Activated T-cell treated with anti-CD3 and anti-CD28 coated beads, Interleukin-2, amount 50 U/mL, for 72 hours (primary cell): ENCODE measurements at places on chromosomes 3 and 15.
A peak's percentile ranks its signal among the peaks of the same experiment; 100 is the strongest.

GRCh38 chr15:101115786-101116680 lies 135.8 kb downstream of the CHSY1 start:
- no peak for DNase-seq

DNA sequence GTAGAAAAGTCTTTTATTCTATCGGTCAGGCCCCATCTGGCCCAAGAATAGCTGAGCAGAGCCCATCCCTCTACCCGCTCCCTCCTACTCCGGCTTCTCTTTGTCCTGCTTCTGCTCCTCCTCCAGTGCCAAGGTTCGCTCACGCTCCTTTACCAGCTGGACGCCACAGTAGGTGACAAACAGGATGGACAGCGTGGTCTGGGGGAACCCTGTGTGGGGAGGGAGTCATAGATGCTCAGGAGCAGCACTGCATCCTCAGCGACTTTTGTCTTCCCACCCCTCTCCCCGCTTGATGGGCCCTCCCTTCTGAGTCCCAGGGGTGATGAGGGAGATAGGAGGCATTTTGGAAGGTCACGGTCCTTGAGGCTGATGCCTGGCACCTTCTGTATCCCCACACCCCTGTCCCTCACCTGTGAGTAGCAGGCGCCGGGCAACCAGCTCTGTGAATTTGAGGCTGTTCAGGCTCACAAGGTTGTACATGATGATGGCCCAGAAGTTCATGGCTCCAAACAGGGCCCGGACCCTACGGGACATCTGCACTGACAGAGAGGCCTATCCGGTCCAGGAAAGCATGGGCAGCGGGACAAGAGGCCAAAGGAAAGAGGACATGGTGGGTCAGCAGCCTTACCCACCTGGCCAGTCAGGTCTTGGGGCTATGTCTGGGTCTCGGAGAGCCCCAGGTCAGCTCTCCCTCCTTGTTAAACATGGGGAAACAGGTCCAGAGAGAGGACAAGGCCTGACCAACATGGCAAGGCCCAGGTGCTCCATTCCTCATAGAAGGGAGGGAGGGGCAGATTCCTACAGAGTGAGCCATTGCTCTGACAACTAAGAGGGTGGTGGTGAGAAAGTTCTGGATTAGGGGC lies 7.6 kb downstream of the KLHL40 start:
- DNase-seq, result no peak

DNA sequence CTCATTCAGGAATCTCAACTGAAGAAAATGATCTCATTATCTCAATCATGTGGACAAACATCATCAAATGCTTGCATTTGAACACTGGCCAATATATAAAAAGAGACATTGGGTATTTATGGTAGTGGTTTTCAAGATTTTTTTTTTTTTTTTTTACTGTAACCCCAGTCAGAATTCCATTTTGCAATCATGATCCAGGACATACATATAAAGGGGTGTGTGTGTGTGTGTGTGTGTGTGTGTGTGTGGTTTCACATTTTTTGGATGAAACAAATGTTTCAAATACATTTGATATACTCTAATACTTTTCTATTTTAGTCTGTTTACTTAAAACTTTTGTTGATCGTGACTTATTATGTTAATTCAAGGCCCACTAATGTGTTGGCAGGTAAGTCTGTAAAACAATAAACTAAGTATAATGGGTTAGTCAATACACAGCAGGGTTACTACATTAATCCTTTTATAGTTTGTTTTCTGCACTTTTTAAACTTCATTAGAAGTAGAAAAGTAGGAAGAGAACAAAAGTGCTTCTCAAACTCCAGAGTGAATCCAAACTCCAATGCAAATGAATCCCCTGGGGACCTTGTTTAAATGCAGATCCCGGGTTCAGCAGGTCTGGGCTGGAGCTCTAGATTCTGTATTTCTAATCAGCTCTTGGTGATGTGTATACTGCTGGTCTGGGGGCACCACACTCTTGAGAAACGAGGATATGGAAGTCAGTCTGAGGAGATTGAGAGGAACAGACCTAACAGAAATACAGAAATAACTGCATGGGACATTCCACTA lies 17.6 kb downstream of the THRB start:
- no peak for DNase-seq

- no peak for DNase-seq
Measured at GRCh38 chr15:60400944-60401343, 3.2 kb upstream of the ANXA2 start.

- DNase-seq, result no peak
Measured at GRCh38 chr3:155015776-155016436, 64.2 kb upstream of the MME start.

GRCh38 chr3:131217296-131217741 lies 164.3 kb upstream of the NUDT16 start:
- DNase-seq, result no peak

DNA sequence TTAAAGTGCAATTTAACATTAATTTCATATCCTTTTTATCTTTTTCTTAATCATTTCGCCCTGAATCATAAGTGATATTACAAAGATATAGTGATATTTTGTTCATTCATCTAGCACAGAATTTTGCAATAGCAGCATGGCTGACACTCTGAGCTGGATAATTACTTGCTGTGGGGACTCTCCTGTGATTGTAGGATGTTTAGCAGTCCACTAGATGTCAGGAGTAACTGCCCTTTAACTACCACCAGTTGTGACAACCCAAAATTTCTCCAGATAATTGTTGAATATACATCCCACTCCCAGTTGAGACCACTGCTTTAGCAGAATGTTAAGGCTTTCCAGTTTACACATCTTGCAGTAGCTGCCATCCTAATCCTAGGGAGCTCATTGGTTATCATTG lies 196.8 kb upstream of the MBNL1 start:
- DNase-seq, result no peak

DNA sequence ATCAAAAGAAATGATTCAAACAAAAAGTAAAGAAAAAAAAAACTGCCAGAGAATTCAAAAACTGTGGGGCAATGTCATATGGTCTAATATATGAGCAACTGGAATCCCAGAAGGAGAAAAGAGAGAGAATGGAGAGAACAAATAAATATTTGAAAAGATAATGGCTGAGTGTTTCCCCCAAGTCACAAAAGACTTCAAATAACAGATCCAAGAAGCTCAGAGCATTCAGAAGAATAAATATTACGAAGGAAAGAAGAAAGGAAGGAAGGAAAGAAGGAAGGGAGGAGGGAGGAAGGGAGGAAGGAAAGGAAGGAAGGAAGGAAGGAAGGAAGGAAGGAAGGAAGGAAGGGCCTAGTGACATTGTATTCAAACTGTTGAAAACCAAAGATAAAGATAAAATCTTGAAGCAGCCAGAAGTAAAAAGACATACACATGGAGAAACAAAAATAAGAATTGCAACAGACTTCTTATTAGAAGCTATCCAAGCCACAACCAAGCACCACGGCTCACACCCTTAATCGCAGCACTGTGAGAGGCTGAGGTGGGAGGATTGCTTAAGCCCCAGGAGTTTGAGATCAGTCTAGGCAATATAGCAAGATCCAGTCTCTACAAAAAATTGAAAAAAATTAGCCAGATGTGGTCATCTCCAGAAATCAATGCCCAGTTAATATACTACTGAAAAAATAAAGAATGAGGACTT lies 118.9 kb upstream of the IGSF10 start:
- DNase-seq, result no peak

DNA sequence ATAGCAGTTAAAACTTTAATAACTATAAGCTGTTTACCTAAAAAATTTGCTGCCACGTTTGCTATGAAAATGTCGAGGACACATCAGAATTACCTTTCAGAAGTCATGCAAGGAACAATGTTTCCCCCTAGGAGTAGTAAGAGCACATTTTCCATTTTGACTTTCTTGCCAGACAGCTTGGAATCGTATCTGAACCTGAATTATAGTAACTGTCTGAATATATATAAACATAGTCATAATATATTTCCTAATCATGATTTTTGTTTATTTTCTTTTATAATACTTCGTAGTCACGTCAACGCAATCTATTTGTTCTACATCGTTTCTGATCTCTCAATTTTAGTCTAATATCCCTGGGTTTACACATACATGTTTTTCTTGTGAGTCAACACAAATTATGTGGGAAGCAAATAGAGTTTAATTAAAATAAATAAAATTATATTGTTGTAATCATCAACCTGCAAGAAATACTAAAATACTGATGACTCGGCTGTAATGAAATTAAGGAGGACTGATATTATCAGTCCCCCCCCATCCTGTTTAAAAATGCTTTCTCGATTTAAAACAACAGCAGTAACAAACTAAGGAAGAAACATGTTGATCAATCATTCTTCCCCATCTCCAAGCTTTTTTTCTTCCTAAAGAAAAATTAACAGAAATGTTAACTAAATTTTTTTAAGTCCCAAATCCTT lies 78.4 kb downstream of the MME start:
- no peak for DNase-seq

DNA sequence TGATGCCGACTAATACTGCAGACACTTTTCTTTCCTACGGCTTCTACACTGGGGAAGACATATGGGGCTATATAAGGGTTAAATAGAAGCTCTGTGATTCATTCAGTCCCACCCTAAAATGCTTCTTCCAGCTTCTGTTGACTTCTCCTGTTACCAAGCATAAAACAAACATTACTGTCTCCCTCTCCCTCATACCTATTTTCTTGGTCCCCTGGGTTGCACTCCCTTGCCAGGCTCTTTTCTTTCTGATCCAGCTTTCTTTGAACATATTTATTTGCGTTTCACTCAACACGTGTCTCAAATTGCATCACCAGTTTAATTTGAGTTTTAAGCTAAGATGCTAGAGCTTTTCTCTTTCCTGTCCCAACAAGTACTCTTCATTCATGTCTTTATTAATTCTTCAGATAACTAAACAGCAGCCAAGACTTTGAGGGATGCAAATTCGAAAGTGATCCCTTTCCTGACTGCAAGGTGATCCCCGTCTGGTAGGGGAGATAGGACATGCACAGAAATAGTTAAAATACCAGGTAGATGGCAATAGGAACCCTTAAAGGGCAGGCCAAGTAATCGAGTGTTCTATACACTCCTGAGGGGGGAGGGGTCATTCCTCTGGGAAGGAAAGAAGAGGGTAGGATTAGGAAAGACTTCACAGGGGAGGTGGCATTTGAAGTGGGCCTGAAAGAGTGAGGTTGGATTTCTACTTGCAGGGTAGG lies 198.6 kb upstream of the BCL6 start:
- DNase-seq, result no peak

- peak; percentile 51 for DNase-seq
Measured at GRCh38 chr3:186825294-186825821, 17.2 kb upstream of the ADIPOQ start.

DNA sequence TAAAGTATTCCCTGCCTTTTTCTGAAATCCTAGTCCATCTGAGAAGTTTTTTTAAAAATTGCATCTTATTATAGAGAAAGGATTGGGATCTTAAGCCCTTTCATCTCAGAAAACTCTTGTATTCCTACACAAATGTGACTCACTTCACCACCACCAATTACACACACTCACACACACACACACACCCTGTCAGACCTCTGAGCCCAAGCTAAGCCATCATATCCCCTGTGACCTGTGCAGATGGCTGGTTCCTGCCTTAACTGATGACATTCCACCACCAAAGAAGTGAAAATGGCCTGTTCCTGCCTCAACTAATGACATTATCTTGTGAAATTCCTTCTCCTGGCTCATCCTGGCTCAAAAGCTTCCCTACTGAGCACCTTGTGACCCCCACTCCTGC lies 1181.9 kb downstream of the ROBO2 start:
- no peak for DNase-seq

GRCh38 chr15:55588070-55588814 lies at the start of gene PYGO1:
PYGO1 (minus strand) TSS chr15:55588345; CDS start chr15:55587883, 462 bp downstream.
- DNase-seq, result peak; percentile 64

DNA sequence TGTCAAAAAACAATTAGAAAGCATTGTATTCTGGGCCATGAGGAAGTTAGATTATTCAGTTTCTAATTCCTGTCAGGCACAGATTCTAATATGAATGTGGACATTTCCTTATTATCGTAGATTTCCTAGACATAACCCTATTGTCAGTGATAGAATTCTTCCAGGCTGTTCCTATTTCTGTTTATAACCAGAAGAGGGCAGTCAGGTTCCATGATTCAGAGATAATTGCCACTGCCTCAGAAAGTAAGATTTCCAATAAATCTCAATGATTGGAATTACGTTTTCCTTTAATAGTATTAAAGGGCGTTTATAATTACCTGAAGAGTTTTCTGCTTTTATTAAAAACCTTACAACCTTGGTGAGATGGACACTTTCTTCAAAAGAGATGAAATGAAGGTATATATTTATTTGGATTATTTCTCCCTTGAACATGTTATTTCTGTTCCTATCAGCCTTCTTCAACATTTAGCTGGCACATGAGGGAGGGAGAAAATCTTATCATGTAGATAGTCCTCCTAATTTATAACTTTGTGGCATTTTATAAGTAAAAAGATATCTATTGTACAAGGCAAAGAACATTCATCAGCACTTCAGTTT lies 439.2 kb downstream of the MCTP2 start:
- DNase-seq, result no peak

GRCh38 chr3:63753567-63753966 lies 65.5 kb upstream of the C3orf49 start:
- no peak for DNase-seq

GRCh38 chr15:100256970-100257650 lies 84.7 kb downstream of the ADAMTS17 start:
- no peak for DNase-seq

DNA sequence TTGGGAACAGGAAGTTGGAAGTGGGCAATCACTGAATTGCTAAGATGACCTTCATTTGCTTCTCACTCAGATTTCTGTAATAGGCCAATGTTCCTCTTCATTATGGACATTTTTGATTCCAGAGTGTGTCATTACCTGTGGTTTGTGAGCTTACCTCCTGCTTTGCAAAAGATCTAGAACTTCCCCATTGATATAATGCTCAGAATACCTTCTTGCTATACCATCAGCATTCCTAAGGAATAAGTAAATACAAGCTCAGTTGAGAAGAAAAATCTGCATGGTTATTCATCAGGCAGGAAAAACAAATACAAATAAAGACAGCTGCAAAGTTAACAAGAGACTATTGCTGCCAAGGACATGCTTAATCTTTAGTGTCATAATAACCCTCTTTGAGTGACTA lies 5.6 kb upstream of the RPL14 start:
- DNase-seq, result no peak

GRCh38 chr3:184688251-184688881 lies 23.5 kb downstream of the MAGEF1 start:
- no peak for DNase-seq

- DNase-seq, result no peak
Measured at GRCh38 chr3:100759159-100759558, 49.9 kb downstream of the TFG start.

GRCh38 chr3:66145408-66145733 lies 75.4 kb upstream of the SLC25A26 start:
- no peak for DNase-seq

- DNase-seq, result no peak
Measured at GRCh38 chr3:161305095-161305991, 66.0 kb downstream of the SPTSSB start.

GRCh38 chr15:50883903-50884302 lies 24.6 kb upstream of the AP4E1 start:
- DNase-seq, result peak; percentile 21

- DNase-seq, result peak; percentile 67
Measured at GRCh38 chr3:51942603-51943450, 664 bp downstream of the PARP3 start.

DNA sequence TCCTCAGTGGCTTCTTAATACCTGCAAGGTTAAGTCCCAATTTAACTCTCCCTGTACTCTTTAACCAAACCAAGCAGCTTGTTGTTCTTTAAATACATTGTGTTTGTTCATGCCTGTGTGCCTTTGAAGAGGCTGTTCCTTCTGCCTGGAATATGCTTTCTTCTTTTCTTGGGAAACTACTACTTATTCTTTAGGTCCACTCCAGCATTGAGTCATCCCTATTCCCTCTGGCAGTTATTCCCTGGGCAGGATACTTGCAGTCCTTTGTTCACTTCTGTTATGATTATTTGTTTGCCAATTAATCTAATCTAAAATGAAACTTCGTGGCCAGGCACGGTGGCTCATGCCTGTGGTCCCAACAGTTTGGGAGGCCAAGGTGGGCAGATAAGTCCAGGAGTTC lies 139.3 kb downstream of the ZNF609 start:
- DNase-seq, result no peak
